ENCODE measurements at places on chromosomes 2 and 18.

- DNase-seq: no peak
These were observed 122.9 kb downstream of the MTCL1 start for GRCh38 chr18:8828300-8828699.

DNA sequence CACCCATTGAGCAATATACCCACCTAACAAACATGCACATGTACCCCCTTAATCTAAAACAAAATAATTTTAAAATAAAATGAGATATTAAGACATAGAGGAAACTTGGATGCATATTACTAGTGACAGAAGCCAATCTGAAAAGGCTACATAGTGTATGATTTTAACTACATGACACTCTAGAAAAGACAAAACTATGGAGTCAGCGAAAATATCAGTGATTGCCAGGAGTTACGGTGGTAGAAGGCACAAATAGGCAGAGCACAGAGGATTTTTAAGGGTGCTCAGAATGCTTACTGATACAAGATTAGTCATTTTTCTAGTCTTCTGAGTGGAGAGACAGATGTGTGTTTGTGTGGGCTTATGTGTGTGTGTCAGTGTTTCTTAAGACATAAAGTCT, 656.6 kb downstream of the NR4A2 start:
- DNase-seq: no peak

DNA sequence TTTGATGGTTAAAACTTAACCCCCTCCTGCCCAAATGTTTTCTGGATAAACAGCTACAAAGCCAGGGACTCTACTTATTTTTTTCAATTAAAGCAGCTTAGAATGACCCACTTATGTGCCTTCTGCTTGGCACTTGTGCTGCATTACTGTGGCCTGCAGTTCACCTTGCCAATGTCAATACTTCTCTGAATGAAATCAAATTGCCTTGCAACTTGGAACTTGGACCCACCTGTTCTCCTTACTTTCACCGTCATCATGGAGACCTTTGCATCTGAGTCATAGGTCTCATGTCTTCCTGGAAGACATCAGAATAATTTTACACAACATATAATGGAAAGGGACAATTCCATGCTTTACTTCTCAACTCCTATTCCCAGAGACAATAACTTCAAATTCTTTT, 92.1 kb upstream of the FHL2 start:
- DNase-seq: peak; percentile 56

- DNase-seq: peak; percentile 97
These were observed 156.1 kb upstream of the ID2 start for GRCh38 chr2:8525582-8526402.

GRCh38 chr18:48065601-48065995, 135.1 kb upstream of the SMAD2 start:
- DNase-seq: no peak

- peak; percentile 44 for DNase-seq
These were observed 246.1 kb downstream of the EXOC6B start for GRCh38 chr2:72579591-72580180.

DNA sequence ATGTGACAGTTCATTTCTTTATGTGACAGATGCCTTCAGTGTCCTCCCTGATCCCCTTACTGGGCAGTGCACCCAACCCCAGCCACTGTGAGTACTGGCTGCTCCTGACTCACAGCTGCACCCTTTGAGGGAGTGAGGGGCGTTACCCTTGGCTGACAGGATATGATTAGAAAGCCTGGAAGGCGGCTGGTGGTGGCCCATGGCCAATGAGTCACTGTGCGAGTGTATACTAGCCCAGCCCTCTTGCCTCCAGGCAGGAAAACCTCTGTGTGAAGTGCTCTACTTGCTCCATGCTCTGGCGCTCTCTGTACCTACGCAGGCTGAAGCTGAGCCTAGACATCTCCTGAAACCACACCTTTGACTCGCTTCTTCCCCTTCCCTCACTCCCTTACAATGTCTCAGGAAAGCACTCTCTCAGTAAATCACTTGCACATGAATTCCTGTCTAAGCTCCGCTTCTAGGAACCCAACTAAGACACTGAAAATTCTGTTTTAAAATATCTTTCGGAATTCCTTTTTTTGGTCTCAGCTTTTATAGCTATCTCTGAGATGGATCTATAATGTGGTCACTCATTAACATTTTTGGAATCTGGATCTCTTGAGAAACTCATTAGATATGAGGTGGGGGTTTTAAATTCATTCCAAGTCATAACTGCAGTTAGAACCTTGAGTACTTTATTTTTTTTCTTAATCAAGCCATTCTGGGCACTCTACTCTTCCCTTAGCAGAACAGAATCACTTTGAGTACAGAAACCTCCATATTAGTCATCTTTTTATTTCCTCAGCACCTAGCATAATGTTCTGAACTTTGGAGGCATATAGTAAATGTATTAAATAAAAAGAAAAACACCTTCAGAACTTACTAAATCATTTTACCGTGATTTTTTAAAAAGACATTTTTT, 25.3 kb upstream of the STAM2 start:
- peak; percentile 49 for DNase-seq

DNA sequence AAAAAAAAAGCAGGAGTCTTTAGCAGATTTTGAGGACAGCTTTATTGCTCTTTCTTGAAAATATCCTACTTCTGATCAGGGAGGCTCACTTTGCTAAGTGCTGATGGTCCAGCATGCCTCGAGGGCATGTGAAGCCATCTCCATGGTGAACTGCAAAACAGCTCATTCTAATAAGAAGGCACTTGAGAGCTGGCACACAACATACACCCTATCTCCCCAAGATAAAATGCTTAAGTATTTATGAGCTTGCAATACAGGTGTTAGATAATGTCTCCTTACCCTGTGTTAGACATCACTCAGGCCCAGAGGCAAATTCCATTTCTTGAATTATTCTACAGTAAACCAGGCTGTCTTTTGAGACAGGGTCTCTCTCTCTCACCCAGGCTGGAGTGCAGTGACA, 2.7 kb downstream of the ENOSF1 start:
- no peak for DNase-seq

GRCh38 chr2:36539631-36540030, 58.3 kb downstream of the FEZ2 start:
- DNase-seq: no peak

DNA sequence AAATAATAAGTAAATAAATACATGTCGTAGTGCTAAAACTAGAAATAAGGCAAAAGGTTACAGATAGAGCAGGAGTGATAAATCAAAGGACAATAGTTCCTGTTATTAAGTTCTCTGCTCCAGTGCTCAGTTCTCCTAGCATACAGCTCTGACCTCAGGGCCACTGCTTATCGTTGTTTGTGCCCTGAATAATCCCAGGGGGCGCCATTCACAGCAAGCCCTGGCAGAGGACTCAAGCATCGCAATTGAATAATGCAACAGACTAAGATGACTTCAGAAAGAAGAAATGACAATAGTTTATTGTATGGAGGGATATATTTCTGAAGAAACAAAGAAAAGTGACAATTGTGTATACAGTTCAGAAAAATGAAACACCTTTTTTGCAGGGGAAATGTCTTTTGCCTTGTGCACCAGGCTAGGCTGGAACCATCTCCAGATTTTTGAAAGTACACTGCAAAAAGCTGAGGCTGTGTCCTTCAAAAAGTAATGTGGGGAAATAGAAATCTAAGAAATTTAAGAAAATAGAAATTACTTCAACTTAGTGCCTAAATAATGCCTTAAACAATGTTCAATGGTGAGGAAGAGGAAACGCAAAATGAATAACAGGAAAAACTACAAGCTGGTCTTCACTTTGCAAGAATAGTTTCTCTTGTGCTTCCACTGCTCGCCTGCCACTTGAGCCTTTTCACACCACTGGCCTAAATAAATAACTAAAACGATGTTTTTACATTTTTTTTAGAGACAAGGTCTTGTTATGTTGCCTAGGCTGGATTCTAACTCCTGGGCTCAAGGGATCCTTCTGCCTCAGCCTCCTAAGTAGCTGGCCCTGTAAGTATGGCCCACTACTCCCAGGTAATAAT, 19.0 kb upstream of the CCNYL1 start:
- no peak for DNase-seq

- DNase-seq: no peak
These were observed 5.3 kb downstream of the NGEF start for GRCh38 chr2:233007739-233008138.

- DNase-seq: no peak
These were observed 407.0 kb downstream of the CPS1 start for GRCh38 chr2:210963386-210963785.

GRCh38 chr2:127942002-127942401, 56.2 kb upstream of the AMMECR1L start:
- no peak for DNase-seq

DNA sequence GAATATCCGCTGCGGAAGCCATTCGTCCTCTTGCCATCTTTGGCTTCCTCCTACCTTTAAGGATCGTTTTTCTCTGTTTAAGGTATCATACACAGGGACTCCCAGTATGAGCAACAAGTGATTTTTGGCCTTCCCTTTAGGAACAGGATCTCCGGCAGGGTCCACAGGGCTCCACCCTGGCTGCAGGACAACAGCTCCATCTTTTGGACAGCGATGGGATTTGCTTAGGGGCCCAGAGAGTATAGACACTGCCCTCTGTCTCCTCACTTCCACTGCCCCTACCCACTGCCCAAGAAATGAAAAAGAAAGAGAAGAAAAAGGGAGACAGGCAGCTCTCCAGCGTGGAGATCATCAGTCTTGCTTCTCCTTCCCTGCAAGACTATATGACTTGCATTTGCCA, 224.5 kb downstream of the UXS1 start:
- no peak for DNase-seq

DNA sequence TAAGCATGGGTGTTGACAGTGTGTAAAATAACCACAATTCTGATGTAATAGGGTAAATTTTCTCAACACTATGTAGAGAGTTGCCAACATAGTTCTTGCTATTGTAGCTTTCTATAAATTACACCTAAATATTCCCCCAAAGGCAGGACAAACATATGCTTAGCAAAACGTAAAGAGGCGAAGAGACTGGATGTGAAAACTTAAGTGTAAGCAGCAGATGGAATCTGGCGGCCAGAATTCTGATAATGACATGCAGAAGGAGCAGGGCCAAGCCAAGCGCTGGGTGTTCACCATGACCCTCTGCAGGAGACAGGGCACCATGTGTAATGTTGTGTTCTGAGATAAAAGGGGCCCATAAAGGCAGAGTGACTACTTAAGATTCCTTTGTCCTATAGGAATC, 105.2 kb upstream of the ZNF521 start:
- no peak for DNase-seq

GRCh38 chr2:12970861-12971260, 254.1 kb downstream of the TRIB2 start:
- no peak for DNase-seq

- DNase-seq: no peak
These were observed 743.3 kb downstream of the SLC4A3 start for GRCh38 chr2:220370764-220371163.

DNA sequence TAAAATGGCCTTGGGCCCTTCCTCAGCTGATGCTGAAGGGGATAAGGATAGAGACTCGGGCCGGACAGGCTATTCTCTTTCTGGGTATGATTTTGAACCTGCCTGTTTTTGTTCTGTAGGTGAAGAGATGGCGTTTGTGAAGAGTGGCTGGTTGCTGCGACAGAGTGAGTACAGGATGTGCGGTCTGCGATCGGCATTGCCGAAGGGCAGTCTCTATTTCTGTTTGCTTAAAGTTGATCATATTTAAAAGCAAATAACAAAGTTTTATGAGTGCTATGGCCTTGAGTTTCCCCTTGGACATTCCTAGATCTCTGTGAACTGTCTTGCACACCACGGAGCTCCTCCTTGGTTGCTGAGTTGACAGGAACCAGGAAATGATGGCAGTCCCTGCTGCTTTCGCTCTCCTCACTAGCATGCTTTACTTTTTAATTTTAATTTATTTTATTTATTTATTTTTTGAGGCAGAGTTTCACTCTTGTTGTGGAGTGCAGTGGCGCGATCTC, 15.7 kb downstream of the PLEKHB2 start:
- no peak for DNase-seq

DNA sequence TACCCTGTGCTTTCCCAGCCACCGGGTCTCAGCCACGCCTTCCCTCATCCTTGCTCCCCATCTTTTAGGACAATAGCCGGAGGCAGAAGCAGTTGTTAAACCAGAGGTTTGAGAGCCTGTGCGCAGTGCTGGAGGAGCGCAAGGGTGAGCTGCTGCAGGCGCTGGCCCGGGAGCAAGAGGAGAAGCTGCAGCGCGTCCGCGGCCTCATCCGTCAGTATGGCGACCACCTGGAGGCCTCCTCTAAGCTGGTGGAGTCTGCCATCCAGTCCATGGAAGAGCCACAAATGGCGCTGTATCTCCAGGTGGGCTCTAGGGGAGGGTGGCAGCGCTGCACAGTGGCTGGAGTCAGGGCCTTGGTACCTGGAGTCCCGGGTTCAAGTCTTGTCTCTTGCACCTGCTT, 2.7 kb downstream of the UCN start:
- DNase-seq: no peak

- DNase-seq: no peak
These were observed 185.3 kb downstream of the LRATD1 start for GRCh38 chr2:14817848-14818247.

DNA sequence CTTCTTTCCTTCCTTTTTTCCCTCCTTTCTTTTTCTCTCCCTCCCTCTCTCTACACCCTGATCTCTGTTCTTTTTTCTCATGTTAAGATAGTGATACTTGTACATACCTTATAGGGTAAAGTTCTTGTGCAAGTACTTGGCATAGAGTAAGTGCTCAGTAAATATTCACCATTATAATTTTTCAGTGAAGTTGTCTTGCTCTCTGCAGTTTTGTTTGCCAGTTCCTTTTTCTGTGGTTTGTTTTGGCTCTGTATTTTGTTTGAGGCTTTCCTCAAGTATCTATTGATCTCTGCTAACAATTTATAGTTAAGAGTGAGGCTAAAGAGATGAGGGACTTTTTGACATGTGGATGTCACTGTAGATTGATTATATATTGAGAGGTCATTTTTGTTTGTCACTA, 48.0 kb downstream of the MTX2 start:
- DNase-seq: peak; percentile 80

DNA sequence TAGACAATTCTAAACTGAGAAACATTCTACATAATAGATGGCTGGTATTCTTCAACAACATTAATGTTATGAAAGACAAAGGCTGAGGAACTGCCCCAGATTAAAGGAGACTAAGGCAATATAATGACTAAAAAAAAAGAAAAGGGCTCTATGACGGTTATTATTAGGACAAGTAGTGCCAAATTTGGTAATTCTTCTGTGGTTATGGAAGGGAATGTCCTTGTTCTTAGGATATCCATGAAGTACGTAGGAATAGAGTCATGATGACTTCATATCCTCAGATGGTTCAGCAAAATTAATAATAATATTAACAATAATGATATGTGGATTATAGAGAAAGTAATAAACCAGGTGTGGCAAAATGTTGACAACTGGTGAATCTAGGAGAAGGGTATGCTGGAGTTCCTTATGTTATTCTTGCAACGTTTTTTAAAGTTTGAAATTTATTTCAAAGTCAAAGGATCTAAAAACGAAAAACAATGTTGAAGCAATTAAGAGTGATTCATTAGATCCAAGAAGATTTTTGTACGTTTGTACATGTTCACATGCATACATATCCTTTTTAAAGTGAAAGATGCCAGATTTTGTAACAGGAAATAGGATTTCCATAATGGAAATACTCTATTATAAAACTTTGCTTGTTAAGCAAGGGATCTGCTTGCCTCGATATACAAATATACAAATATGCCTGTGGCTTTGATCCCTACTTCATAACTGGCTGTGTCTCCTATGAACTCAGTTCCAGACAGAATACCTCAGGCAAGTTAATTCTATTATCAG, 27.7 kb upstream of the STRN start:
- DNase-seq: no peak

Data from NCI-H2029 treated with DMSO at 0.1 percent for 48 hours (cell line).